ENCODE measurements at places on chromosomes 5 and 9.

DNA sequence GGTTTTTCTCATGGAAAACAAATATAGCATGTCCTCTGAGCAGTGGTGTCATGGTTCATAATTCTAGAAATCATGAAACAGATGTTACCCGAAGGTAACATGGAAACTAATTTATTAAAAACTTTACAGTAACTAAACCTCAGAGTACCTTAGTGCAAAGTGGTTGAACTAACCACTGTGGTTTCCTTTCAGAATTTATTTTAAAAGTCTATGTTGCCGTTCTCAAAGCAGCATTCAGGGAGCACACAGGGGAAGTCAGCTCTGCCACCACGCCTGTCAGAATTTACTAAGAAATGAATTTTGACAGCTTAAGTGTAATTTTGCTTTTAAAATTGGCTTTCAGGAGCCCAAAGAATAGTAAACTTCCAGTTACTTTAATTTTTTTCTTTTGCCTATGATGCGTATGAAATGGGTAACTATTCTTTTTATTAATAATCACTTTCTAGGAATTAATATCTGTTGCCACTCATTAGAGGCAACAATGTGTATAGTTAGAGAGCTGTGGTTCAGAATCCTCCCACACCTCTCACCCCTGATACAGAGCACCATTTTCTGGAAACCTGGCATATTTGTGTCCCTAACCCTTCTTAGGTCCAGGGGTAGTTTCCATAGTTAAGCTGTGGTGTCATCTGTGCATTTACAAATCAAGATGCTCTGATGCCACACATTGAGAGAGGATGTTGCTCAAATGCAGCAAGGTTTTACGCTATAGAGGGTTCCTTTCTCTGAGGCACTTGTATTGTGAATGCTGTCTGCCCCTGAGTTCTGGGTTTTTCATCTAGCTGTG is 202.6 kb downstream of the ZSWIM6 start:
- no peak for DNase-seq

DNA sequence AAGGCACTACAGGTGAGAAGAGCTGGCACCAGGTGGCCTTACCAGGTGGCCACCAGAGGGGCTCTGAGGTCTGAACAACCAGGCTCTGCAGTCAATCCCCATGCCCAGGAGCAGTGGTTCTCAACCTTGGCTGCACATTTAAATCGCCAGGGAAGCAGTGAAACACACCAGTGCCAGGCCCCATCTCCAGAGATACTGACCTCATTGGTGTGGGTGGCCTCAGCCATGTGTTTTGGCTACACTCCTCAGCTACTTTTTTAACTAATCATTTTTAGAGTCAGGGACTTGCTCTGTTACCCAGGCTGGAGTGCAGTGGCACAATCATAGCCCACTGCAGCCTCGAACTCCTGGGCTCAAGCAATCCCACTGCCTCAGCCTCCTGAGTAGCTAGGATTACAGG is 56.0 kb downstream of the GABBR2 start:
- no peak for DNase-seq

GRCh38 chr9:100027543-100027942 is 71.3 kb downstream of the ERP44 start:
- DNase-seq = no peak

- no peak for DNase-seq
Observed at GRCh38 chr5:179274321-179275315, 70.6 kb downstream of the ADAMTS2 start.

- DNase-seq = no peak
Observed at GRCh38 chr5:82336226-82336958, 58.2 kb upstream of the RPS23 start.

GRCh38 chr9:98774746-98775145 is 21.6 kb downstream of the ANKS6 start:
- DNase-seq = no peak

Data from Peyer's patch (tissue), 4 donors.